ENCODE measurements at places on chromosomes 13 and 19. TPM values are rescaled to one million over a fixed set of nuclear protein-coding genes. Genes with fewer than 3 reads are reported as not detected.

DNA sequence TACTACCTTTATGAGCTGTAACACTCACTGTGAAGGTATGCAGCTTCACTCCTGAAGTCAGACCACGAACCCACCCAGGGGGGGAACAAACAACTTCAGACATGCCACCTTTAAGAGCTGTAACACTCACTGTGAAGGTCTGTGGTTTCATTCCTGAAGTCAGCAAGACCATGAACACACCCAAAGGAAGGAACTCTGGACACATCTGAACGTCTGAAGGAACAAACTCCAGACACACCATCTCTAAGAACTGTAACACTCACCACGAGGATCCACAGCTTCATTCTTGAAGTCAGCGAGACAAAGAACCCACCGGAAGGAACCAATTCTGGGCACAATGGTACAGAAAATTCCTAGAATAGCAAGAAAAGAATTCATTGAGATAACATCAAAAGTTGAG lies 1796.5 kb upstream of the MIR17HG start:
- no peak for DNase-seq

DNA sequence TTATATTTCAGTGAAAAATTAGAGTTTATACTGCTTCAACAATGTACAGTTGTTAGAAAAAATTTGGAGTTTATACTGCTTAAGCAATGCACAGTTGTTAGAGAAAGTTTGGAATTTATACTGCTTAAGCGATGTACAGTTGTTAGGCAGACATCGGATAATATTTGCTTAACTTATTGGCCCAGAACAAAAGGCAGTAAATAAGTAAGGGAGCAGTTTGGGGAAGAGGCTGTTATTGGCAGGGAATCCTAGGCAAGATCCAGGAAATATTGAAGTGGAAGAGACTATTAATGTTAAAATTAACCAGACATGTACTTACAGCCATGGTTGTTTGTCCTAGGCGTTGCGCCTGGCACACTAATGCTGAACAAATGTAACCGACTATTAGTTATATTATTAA lies 166.9 kb downstream of the GPC5 start:
- DNase-seq: no peak

- no peak for DNase-seq
Measured at GRCh38 chr13:98474292-98474691, 102.6 kb downstream of the STK24 start.

LILRB5 gene
- total RNA-seq: not detected

PLPPR2 gene
- total RNA-seq: 2.8 TPM

MYPOP gene
- total RNA-seq: 4.5 TPM

- peak; percentile 72 for DNase-seq
Measured at GRCh38 chr19:1624458-1624857, 19.2 kb upstream of the UQCR11 start.

MAP3K10 gene
- 8.4 TPM for total RNA-seq

DNA sequence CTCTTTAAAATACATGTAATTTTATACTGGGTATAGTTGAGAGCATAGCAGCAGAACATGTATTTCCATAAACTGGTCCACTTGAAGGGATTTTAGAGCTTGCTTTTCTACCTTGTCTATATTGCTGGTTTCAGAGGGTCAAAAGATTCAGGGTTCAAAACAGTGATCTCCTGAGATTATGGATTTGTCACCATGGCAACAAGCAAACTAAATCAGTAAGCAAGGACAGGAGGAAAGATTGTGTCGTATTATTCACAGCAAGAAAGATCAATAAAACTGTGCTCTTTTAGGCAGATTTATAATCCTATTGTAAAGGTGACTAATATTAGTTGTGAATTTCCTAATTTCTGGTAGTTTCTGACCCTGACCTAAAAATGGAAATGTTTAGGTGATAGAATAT lies 496.4 kb downstream of the LMO7 start:
- no peak for DNase-seq

ZNF578 gene
- 0.32 TPM for total RNA-seq

- no peak for DNase-seq
Measured at GRCh38 chr13:105272660-105273631, 1262.5 kb downstream of the EFNB2 start.

TNFSF13B gene
- 2.6 TPM for total RNA-seq

HOMER3 gene
- total RNA-seq: not detected

ACP7 gene
- total RNA-seq: not detected

- no peak for DNase-seq
Measured at GRCh38 chr19:1808395-1808731, 3.7 kb downstream of the ATP8B3 start.

ZNF784 gene
- 4.0 TPM for total RNA-seq

DNA sequence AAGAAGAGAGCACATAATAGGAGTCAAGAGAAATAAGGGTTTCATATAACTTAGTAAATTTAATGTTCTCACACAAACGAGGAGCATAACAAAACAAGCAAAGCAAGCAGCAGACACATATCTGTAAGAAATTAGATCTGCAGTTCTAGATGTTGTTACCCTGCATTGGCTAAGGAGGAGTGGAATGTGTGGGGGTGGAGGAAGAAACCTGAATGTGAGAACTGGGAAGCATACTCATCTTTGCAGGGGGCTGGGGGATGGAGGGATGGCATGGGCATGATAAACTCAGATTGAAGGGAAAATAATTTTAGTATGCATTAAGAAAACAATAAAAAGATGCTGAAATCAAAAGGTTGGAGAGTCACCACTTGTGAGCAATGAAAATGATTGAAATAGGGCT lies 255.0 kb downstream of the LIG4 start:
- no peak for DNase-seq

GRCh38 chr13:73676550-73677047 lies 457.6 kb downstream of the KLF12 start:
- no peak for DNase-seq

GRCh38 chr19:2274931-2275535 lies 6.9 kb downstream of the PEAK3 start:
- peak; percentile 72 for DNase-seq

TYROBP gene
- not detected for total RNA-seq

DNA sequence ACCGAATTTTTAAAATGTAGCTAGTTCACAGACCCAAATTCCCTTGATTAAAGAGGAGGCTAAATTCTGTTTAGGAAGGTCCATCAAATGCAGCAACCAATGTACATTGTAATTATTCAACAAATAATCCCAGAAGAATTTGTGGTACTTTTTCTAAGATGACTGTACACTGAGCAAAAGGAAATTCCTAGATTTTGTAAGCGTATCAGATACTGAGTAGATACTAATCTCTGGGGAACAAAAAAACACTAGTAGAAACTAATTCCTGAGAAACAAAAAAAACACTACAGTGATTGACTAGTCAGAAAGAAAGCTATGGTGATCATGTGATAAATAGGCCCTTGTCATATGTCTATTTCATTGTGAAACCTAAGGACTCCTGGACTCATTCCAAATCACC lies 246.1 kb downstream of the PCDH17 start:
- DNase-seq: no peak

- DNase-seq: no peak
Measured at GRCh38 chr13:46982856-46983582, 86.2 kb upstream of the HTR2A start.

GRCh38 chr19:41868989-41869300 lies 8.1 kb upstream of the CD79A start:
- no peak for DNase-seq

ZNF730 gene
- total RNA-seq: 0.81 TPM

- DNase-seq: no peak
Measured at GRCh38 chr19:10812196-10812595, 23.8 kb downstream of the TMED1 start.

PLEKHF1 gene
- 20.7 TPM for total RNA-seq

DNA sequence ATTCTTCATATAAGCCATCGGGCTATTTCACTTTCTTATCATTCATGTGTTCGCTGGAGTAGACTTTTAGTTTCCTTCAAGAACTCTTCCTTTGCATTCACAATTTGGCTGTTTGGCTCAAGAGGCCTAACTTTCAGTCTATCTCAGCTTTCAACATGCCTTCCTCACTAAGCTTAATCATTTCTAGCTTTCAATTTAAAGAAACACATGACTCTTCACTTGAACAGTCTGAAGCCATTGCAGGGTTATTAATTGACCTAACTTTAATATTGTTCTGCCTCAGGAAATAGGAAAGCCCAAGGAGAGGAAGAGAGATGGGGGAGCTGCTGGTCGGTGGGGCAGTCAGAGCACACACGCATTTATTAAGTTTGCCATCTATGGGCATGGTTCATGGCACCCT lies 158.1 kb downstream of the SUCLA2 start:
- DNase-seq: no peak

MYH14 gene
- not detected for total RNA-seq

DNA sequence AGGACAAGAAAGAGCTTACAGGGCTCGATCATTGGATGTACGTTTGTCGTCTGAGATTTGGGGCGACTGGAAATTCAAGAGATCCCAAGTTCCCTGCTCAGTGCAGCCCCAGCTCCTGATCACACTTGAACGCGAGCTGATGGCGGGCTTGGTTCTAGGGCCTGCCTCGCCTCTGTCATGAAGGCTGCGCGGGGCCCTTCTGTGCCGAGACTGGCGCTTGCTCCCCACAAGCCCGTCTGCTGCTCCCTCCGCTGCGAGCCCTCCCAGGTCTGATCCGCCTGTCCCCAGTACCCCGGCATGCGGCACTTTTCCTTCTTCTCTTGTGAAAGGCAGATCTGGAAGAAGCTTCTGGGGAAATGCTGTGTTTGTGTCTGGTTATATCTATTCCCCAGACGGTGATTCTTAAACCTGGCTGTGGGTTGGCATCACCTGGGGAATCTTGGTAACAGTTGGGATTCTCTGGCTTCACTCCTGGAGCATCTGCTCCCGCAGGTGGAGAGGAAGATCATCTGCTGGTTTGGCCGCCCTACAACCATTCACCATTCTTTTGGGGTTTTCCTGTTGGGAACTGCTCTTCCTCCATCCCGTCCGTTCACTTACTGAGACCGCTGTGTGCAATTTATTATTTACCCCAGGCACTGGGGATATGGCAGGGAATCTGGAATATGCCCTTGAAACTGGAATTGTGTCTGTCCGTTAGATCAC lies 43.6 kb downstream of the SIPA1L3 start:
- no peak for DNase-seq

GPC6 gene
- total RNA-seq: not detected

DNA sequence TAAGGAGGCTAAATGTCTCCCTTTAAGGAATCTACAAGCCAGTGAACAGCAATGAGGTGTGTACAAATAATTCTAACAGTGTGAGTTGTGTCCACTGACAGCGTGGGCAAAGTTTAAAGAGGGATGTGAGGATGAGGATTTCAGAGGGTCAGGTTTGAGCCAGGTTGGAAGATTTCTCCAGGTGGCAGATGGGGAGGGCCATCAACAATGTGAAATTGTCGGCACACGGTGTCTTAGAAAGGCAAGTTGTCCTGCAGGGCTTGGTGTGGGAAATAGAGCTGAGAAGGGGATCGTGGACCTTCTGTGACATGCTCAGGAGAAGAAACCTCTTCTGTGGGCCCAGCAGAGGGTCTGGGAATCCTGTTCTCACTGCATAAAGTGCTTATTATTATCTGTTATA lies 52.1 kb downstream of the ATP8A2 start:
- DNase-seq: no peak

DNA sequence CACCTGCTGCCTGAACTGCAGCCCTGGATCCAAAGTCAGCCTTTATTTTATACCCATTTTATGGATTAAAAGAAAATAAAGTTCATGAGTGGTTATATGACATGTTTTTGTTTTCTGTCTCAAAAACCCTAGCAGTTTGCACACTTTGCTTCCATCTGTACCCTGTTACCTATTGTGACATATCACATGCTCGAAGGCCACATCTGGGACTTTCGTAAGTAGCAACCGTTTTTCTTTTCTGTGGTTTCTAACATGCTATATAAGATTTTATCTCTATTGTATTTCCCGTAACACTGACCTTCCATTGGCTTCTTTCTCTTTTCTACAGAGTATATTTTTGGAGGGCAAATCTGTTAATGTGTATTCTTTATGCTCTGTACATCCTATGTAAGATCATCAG lies 1007.2 kb downstream of the PCDH9 start:
- no peak for DNase-seq

DNA sequence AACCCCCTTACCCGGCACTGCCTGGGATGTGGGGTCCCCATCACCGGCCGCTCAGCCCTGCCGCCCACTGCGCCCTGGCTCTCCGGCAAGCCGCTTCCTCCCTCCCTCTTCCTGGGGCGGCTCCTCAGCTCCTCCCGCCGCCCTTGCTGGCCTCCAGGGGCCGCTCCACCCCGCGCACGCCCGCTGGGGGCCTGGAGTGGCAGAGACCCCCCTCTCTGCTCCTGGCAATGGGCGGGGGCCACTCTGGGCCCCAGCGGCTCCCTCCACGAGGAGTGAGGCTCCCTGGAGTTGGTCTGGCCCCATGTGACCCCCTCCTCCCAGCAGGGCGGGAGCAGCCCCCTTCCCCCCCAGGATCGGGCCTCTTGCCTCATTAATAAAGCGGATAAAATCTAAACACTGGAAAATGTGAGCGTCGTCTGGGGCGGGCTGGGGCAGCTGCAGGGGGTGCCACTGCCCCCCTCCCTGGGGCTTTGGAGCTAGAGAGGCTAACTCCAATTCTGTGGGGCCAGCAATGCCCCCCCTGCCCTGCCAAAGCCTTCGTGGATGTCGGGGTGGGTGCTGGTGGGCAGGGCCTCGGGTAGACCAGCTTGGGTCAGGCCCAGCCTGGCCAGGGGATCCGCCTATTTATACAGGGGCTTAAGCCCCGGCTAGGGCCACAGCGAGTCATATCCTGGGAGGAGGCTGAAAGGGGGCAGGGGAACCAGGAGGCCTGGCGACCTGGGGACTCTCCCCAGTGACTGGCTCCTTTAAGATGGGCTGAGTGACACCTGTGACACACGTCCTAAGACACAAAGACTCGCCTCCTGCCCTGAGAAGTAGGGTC lies at the start of gene PTGER1:
TSS of gene PTGER1 (minus strand) at position 104 of the 823 bp plus-strand sequence. CDS start 1,034 bp downstream, outside the sequence.
- DNase-seq: peak; percentile 78

DNA sequence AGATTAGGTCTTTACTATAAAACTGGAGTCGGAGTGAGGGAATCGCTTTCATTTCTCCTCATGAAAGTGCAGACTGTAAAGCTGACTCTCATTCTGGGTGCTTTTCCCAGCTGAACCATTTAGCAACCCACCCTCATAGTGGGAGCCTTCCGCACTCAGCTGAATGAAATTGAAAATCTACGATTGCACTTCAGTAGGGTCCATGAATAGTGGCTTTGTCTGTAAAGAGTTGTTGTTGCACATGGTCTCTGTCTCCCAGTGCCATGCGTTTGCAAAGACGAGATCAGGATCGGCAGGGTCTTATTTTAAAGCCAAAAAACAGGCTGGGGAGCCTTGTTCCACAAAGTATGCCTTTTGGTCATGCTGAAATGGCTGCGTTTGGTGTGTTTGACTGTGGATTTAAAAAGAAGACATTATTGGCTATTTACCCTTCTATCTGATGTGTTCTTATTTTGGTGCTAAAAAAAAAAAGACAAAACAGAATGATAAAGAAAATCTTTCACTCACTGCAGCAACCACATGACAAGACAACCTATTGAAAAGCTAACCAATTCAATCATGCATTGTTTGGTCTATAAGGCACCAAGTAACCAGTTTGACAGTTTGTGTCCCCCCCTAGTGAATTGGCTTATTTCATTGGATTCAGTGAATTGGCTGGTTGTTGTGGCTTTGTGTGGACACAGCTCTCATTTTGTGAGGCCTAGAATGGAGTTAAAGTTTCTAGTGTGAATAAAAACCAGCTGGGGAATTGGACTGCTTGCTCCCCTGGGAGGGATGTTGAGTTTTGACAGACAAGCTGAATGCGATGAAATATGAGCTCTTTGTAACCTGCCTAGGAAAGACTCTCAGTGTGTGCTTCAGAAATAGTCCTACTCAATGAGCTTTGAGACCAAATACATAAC lies 65.6 kb downstream of the ARHGAP35 start:
- no peak for DNase-seq

- no peak for DNase-seq
Measured at GRCh38 chr13:66076417-66076816, 1153.7 kb downstream of the PCDH9 start.

GRCh38 chr13:46179969-46180763 lies 1.8 kb downstream of the LCP1 start:
- DNase-seq: no peak

GRCh38 chr13:62357887-62358645 lies 942.4 kb upstream of the PCDH20 start:
- no peak for DNase-seq

All from activated naive CD4-positive, alpha-beta T cell treated with anti-CD3 and anti-CD28 coated beads for 36 hours (primary cell).